ENCODE measurements at places on chromosomes 4 and X. TPM values are rescaled to one million over a fixed set of nuclear protein-coding genes. Genes with fewer than 3 reads are reported as not detected.

NLGN3 gene
- 1.3 TPM for total RNA-seq

HTN3 gene
- total RNA-seq = not detected

ENPP6 gene
- total RNA-seq = 6.9 TPM

SPP1 gene
- 0.54 TPM for total RNA-seq

MAGEB1 gene
- not detected for total RNA-seq

- no peak overlapping the region for H3K27ac ChIP-seq
- H3K4me1 ChIP-seq = no peaks in the 10 kb centered on the region
- H3K36me3 ChIP-seq = no peaks in the 10 kb centered on the region
- DNase-seq = no peak
- H3K27me3 ChIP-seq = peaks cover 7% of the 10 kb centered on the region
- H3K4me3 ChIP-seq = no peak overlapping the region
Measured at GRCh38 chrX:2536974-2537373, 36.2 kb upstream of the DHRSX start.

- no peak overlapping the region for H3K27ac ChIP-seq
- H3K4me1 ChIP-seq = peaks cover 4% of the 10 kb centered on the region
- peaks cover 39% of the 10 kb centered on the region for H3K36me3 ChIP-seq
- no peak for DNase-seq
- H3K27me3 ChIP-seq = no peaks in the 10 kb centered on the region
- H3K4me3 ChIP-seq = no peak overlapping the region
Measured at GRCh38 chr4:168978001-168978700, 31.9 kb downstream of the CBR4 start.

OGT gene
- 381 TPM for total RNA-seq

FGF13 gene
- total RNA-seq = not detected

- no peaks in the 10 kb centered on the region for H3K36me3 ChIP-seq
- H3K27ac ChIP-seq = no peak overlapping the region
- H3K4me3 ChIP-seq = no peak overlapping the region
- H3K27me3 ChIP-seq = no peaks in the 10 kb centered on the region
- no peaks in the 10 kb centered on the region for H3K4me1 ChIP-seq
Measured at GRCh38 chr4:103887191-103887590, 167.4 kb upstream of the TACR3 start.

- H3K36me3 ChIP-seq = no peaks in the 10 kb centered on the region
- no peak for DNase-seq
- H3K4me3 ChIP-seq = no peak overlapping the region
Measured at GRCh38 chr4:164989471-164989870, 12.0 kb upstream of the TRIM61 start.

AFF2 gene
- total RNA-seq = 0.42 TPM

DNA sequence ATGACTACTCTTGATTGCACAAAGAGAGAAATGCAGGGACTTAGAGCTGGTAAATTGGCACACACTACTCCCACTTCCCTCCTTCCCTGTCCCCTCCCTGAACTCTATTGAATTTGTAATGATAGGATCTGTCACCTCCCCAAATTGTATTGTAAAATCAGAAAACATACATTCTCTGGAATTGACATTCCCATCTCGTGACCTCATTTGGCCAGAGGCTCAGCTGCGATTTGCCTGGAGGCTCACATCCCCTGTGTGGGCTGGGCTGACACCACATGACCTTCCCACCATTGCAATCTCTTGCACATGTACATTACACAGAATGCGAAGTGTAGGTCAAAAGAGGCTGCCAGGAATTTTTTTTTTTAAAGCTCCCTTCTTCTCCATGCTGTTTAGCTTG is 172.1 kb downstream of the MID1IP1 start:
- no peaks in the 10 kb centered on the region for H3K27me3 ChIP-seq
- H3K36me3 ChIP-seq = no peaks in the 10 kb centered on the region
- H3K4me3 ChIP-seq = no peak overlapping the region

- no peaks in the 10 kb centered on the region for H3K36me3 ChIP-seq
- H3K4me1 ChIP-seq = no peaks in the 10 kb centered on the region
- DNase-seq = no peak
- H3K27me3 ChIP-seq = no peaks in the 10 kb centered on the region
Measured at GRCh38 chrX:140713174-140713539, 3.6 kb downstream of the LINC00632 start.

SPACA5 gene
- total RNA-seq = not detected

GRCh38 chr4:52659001-52659721 is at the start of gene USP46:
Gene USP46, minus strand, starts transcription at chr4:52659301. Its CDS starts 151 bp downstream, at chr4:52659150.
- peak; percentile 63 for DNase-seq
- peak within 1 kb of the TSS; percentile 81 for H3K4me3 ChIP-seq
- peaks cover 27% of the 10 kb centered on the region for H3K36me3 ChIP-seq
- H3K27me3 ChIP-seq = no peaks in the 10 kb centered on the region
- peaks cover 25% of the 10 kb centered on the region for H3K4me1 ChIP-seq

DNA sequence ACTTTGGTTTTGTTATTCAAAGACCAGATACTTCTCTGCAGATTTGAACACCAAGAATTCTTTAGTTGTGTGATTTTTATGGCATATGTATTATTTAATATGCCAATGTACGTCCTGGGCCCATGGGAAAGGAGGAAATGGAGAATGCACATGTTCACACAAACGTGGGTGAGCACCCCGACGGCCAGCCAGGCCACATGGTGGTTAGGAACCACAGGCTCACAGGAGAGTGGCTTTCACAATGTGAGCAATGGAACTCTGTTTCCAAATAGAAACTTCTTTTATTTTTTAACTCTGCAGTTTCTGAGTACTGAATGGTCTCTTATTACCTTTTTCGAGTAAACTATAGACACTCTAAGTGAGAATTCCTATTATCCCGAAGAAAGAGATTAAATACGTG is 58.0 kb upstream of the UNC5C start:
- no peak overlapping the region for H3K4me3 ChIP-seq
- H3K27me3 ChIP-seq = no peaks in the 10 kb centered on the region
- peaks cover 2% of the 10 kb centered on the region for H3K4me1 ChIP-seq
- H3K27ac ChIP-seq = no peak overlapping the region
- no peak for DNase-seq

- H3K36me3 ChIP-seq = no peaks in the 10 kb centered on the region
- no peak overlapping the region for H3K27ac ChIP-seq
- H3K4me1 ChIP-seq = no peaks in the 10 kb centered on the region
- no peak for DNase-seq
- H3K27me3 ChIP-seq = no peaks in the 10 kb centered on the region
Measured at GRCh38 chrX:111337067-111337637, 66.9 kb upstream of the CAPN6 start.

- no peak overlapping the region for H3K4me3 ChIP-seq
- H3K27me3 ChIP-seq = peaks cover 12% of the 10 kb centered on the region
- H3K27ac ChIP-seq = no peak overlapping the region
- no peak for DNase-seq
- H3K4me1 ChIP-seq = peaks cover 9% of the 10 kb centered on the region
Measured at GRCh38 chr4:174398728-174399127, 115.0 kb downstream of the CEP44 start.

DNA sequence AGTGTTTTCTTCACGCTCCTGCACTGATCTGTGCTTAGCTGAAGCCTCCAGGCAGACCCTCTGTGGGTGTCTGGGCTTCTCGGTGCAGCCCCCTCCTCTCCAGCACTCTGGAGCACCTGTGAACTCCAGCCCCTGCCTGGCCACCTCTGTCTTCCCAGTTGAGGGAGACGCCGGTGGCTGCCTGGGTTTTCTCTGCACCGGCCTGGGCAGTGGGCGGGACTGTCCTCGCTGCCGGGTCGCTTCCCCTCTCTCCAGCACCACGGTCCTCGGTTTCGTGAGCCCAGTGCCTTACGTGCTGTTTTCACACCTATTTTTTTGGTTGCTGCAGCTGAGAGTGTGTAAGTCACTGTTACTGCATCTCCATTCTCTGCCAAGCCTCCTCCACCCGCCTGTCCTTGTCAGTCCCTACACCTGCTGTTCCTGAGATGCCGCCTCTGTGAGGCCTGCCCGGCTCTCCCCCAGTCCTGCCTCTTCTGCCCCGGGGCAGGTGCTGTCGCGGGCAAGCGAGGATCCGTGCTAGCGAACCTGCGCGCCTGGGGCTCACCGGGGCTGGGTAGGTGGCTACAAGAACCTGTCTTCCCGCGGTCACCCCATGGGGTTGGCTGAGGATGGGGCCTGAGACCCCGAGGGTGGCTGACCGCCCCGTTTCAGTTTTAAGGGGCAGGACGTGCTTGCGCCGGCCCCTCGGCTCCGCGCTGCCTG is 2.4 kb upstream of the FGFRL1 start:
- no peak overlapping the region for H3K27ac ChIP-seq
- peak; percentile 58 for DNase-seq
- no peaks in the 10 kb centered on the region for H3K36me3 ChIP-seq
- peak overlapping the region; percentile 65 for H3K4me3 ChIP-seq
- peaks cover 15% of the 10 kb centered on the region for H3K4me1 ChIP-seq

FAM149A gene
- total RNA-seq = 1.2 TPM

FAM120C gene
- 12.8 TPM for total RNA-seq

- no peak for DNase-seq
- no peaks in the 10 kb centered on the region for H3K27me3 ChIP-seq
- H3K4me1 ChIP-seq = no peaks in the 10 kb centered on the region
- H3K27ac ChIP-seq = no peak overlapping the region
Measured at GRCh38 chr4:185369731-185370130, 26.0 kb downstream of the LRP2BP start.

WDR45 gene
- 34.8 TPM for total RNA-seq

GRCh38 chr4:38017609-38018008 is 57.4 kb downstream of the PTTG2 start:
- no peak overlapping the region for H3K4me3 ChIP-seq
- H3K4me1 ChIP-seq = no peaks in the 10 kb centered on the region
- peaks cover 27% of the 10 kb centered on the region for H3K36me3 ChIP-seq
- H3K27ac ChIP-seq = no peak overlapping the region
- H3K27me3 ChIP-seq = no peaks in the 10 kb centered on the region

DNA sequence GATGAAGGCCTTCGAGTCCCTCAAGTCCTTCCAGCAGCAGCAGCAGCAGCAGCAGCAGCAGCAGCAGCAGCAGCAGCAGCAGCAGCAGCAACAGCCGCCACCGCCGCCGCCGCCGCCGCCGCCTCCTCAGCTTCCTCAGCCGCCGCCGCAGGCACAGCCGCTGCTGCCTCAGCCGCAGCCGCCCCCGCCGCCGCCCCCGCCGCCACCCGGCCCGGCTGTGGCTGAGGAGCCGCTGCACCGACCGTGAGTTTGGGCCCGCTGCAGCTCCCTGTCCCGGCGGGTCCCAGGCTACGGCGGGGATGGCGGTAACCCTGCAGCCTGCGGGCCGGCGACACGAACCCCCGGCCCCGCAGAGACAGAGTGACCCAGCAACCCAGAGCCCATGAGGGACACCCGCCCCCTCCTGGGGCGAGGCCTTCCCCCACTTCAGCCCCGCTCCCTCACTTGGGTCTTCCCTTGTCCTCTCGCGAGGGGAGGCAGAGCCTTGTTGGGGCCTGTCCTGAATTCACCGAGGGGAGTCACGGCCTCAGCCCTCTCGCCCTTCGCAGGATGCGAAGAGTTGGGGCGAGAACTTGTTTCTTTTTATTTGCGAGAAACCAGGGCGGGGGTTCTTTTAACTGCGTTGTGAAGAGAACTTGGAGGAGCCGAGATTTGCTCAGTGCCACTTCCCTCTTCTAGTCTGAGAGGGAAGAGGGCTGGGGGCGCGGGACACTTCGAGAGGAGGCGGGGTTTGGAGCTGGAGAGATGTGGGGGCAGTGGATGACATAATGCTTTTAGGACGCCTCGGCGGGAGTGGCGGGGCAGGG is 568 bp downstream of the HTT start:
- DNase-seq = peak; percentile 71
- peak overlapping the region; percentile 85 for H3K27ac ChIP-seq
- H3K27me3 ChIP-seq = no peaks in the 10 kb centered on the region
- peaks cover 27% of the 10 kb centered on the region for H3K4me1 ChIP-seq
- H3K4me3 ChIP-seq = peak overlapping the region; percentile 87

- peaks cover 52% of the 10 kb centered on the region for H3K27me3 ChIP-seq
- H3K4me1 ChIP-seq = peaks cover 6% of the 10 kb centered on the region
- no peak for DNase-seq
- H3K36me3 ChIP-seq = peaks cover 4% of the 10 kb centered on the region
- H3K4me3 ChIP-seq = no peak overlapping the region
Measured at GRCh38 chr4:20252656-20253282, 1.1 kb downstream of the SLIT2 start.

PRKX gene
- 76.6 TPM for total RNA-seq

- no peak overlapping the region for H3K4me3 ChIP-seq
- no peaks in the 10 kb centered on the region for H3K27me3 ChIP-seq
- H3K36me3 ChIP-seq = no peaks in the 10 kb centered on the region
- H3K4me1 ChIP-seq = no peaks in the 10 kb centered on the region
- no peak for DNase-seq
Measured at GRCh38 chr4:19227701-19228100, 1024.0 kb upstream of the SLIT2 start.

GRCh38 chr4:76606645-76607265 is 171.7 kb downstream of the SHROOM3 start:
- H3K27ac ChIP-seq = no peak overlapping the region
- peaks cover 21% of the 10 kb centered on the region for H3K27me3 ChIP-seq
- no peaks in the 10 kb centered on the region for H3K36me3 ChIP-seq
- H3K4me1 ChIP-seq = peaks cover 6% of the 10 kb centered on the region
- DNase-seq = no peak
- H3K4me3 ChIP-seq = no peak overlapping the region

BTK gene
- 0.14 TPM for total RNA-seq

PNMA6A gene
- total RNA-seq = 0.35 TPM

DNA sequence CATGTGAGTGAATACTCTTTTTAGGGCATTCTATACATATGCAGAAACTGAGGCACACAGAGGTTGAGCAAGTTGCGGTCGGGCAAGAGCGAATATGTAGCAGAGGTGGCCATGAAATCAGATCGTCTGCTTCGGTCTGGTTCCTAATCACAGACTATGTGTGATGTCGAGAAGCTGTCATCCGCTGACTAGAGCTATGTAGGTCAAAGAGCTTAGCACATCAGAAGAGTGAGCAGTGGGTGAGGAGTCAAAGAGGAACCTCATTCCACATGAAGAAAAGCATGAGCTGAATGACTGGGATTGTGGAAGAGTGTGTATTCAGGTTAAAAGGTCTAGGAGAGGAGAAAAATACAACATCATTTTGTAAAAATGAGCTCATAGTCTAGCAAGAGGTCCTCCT is 19.0 kb downstream of the GAB3 start:
- no peak for DNase-seq
- H3K4me3 ChIP-seq = peak overlapping the region; percentile 65
- H3K27ac ChIP-seq = peak overlapping the region; percentile 99
- no peaks in the 10 kb centered on the region for H3K27me3 ChIP-seq

CSAG3 gene
- total RNA-seq = 1.8 TPM

- no peak overlapping the region for H3K27ac ChIP-seq
- DNase-seq = no peak
- no peaks in the 10 kb centered on the region for H3K27me3 ChIP-seq
- H3K4me3 ChIP-seq = no peak overlapping the region
Measured at GRCh38 chrX:43985511-43985910, 12.3 kb upstream of the NDP start.

PFKFB1 gene
- total RNA-seq = 0.77 TPM

ERVMER34-1 gene
- not detected for total RNA-seq

DNA sequence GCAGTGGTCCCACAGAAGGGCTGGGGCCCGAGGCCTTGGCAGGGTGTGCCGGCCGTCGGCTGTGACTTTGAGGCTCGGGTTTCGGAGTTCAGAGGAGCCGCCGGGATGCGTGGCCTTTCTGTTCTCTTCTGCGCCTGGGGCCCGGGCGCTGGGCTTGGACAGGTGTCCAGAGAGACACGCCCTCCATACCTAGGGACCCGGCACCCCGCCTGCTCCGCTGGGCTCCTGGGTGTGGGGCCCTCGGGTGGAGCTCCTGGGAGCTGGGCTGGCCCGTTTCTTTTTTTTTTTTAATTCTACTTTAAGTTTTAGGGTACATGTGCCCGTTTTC is 11.3 kb downstream of the FGFRL1 start:
- no peak overlapping the region for H3K27ac ChIP-seq
- peaks cover 5% of the 10 kb centered on the region for H3K4me1 ChIP-seq
- DNase-seq = no peak
- no peak overlapping the region for H3K4me3 ChIP-seq

GRCh38 chrX:67953658-67954057 is 409.8 kb downstream of the AR start:
- DNase-seq = no peak
- H3K36me3 ChIP-seq = no peaks in the 10 kb centered on the region
- H3K27me3 ChIP-seq = no peaks in the 10 kb centered on the region
- no peak overlapping the region for H3K4me3 ChIP-seq

COL25A1 gene
- total RNA-seq = not detected

Measured in activated CD8-positive, alpha-beta memory T cell treated with anti-CD3 and anti-CD28 coated beads, Interleukin-2, amount 10 ng/mL, durations not matched to agents 7 days and 5 days (primary cell).